ENCODE measurements at places on chromosomes 2 and 18.
A peak's percentile ranks its signal among the peaks of the same experiment; 100 is the strongest.

DNA sequence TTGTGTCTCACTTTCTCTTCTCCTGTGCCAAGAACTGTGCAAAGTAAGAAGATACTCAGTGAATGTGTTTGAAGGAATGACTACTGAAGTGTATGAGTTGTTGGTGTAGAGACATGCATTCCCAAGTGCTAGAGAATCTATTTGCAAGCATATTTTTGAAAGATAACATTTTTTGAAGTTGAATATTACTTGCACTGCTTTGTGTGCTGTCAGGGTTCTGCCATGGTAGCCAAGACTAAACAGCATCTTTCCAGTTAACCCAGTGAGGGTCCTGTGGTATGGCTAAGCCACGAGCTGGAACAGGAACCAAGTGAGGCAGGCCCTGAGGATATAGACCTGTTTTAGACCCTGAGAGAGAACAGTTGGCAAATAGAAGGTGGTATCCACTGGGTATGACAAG is 35.2 kb upstream of the EFEMP1 start:
- no peak for DNase-seq

- DNase-seq: no peak
Observed at GRCh38 chr2:241666627-241667400, 19.8 kb downstream of the DTYMK start.

DNA sequence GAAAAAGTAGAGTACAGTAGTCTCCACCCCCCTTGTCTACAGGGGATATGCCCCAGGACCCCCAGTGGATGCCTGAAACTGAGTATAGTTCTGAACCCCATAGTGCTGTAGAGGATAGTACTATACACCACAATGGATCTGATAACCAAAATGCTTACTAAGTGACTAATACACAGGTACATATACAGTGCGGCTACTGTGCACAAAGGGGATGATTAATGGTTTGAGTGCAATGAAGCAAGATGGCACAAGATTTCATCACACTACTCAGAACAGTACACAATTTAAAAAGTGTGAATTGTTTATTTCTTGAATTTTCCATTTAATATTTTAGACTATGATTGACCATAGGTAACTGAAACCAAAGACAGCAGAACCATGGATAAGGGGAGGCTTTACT is 446.9 kb upstream of the NRP2 start:
- no peak for DNase-seq

GRCh38 chr2:225171350-225171749 is 129.1 kb upstream of the DOCK10 start:
- DNase-seq: no peak

- DNase-seq: no peak
Observed at GRCh38 chr2:15073664-15074063, 441.1 kb downstream of the LRATD1 start.

DNA sequence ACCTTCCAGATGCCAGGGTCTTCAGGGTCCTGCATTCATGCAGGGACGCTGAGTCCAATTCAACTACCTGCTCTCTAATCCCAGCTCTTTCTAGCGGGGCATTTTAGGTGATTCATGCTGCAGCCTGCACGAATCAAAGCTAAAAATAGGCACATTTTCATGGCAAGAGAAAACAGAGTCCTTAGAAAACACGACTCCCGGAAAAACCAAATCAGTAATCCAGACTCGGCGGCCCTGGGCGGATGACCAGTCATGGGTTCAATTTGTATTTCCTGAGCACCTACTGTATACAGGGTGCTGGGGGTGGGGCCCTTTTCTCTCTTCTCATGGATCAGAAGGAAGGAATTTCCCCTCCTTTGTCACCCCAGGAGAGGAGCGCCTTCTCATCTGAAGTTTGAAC is 64.4 kb downstream of the LONRF2 start:
- no peak for DNase-seq

DNA sequence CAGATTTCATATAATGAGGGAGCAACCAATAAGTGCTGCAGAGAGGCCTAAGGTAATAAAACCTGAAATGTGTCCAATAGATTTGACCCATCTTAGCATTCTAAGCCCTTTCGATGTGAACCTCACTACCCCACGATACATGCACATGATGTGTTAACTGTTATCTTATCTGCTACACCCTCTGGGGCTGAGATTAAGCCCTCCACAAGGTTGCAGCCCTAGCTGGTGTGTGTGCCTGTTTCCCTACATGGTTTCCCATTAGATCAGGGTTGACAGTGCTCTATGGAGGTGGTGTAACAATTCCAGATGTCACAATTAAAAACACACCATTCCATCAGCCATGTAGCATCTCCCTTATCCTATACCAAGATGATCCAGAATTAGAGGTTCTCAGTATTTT is 68.9 kb upstream of the THSD7B start:
- DNase-seq: no peak

GRCh38 chr2:232073026-232073425 is 111.5 kb downstream of the DIS3L2 start:
- no peak for DNase-seq

- peak; percentile 39 for DNase-seq
Observed at GRCh38 chr2:215590010-215590745, 154.3 kb upstream of the FN1 start.

- DNase-seq: no peak
Observed at GRCh38 chr18:13703899-13704298, 22.5 kb downstream of the FAM210A start.

- no peak for DNase-seq
Observed at GRCh38 chr18:64132871-64133270, 16.0 kb downstream of the LINC00305 start.

DNA sequence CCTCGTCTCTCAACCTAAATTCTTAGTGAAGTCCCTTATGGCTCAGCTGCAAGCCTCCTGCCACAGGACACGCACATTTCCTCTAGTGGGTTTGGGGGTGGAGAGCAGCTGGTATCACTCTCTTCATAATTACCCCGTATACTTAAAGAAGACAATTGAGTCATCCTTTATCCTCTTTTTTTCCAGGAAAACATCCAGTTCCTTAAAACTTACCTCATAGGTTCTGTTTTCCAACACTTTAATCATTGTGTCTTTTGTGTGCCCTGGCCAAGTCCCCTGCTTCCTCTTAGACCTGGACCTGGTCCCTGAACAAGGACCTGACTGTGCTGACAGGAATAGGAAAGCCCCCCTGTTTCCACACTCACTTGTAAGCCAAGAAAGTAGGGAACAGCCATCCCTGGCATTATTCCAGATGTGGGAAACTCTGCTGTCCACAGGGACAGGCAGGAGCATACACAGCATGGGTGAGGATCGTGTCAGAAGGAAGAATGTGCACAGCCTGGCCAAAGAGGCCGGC is 42.3 kb upstream of the MYO1B start:
- peak; percentile 53 for DNase-seq

DNA sequence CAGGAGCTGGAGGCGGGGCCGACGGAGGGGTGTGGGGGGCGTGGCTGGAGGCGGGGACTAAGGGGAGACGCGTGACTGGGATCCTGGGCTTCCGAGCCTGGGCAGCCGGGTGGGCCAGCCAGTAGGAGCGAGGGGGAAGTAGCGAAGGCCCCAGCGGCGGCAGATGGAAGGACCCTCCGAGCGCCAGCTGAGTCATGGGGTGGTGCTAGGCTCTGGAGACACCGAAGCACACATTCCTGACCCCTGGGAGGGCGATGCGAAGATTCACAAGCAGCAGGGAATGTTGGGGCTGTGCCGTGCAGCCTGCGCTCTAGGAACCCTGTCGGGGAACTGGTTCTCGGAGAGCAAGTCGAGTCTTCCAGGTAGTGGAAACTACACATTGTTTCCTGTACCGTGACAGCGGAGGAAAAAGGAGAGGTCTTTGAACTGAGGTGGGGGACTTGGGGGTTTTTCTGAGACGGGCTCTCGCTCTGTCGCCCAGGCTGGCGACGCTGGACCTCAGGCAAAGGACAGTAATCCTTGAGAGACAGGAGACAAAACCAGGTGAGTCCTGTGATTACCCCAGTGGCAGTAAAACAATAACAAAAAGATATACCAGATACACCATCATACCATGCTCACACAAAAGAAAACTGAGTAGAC is 650 bp upstream of the AFG3L2 start:
- no peak for DNase-seq
